NCI-H1092 (cell line): ENCODE measurements at places on chromosomes 3 and 15.

GRCh38 chr3:193982258-193982659 is 153.7 kb upstream of the HES1 start:
- peak; percentile 85 for DNase-seq

- DNase-seq: no peak
Measured at GRCh38 chr3:42546691-42547213, 35.0 kb downstream of the SEC22C start.

GRCh38 chr15:65245096-65245856 is 34.0 kb upstream of the CILP start:
- no peak for DNase-seq

- no peak for DNase-seq
Measured at GRCh38 chr15:73393336-73393735, 24.6 kb upstream of the HCN4 start.
